ENCODE measurements at places on chromosomes 3 and 15.

GRCh38 chr15:97786741-97787140 is 173.8 kb upstream of the ARRDC4 start:
- no peak for DNase-seq

GRCh38 chr3:39222462-39222861 is 30.1 kb upstream of the XIRP1 start:
- DNase-seq: no peak

GRCh38 chr15:39327005-39327730 is 253.7 kb upstream of the THBS1 start:
- no peak for DNase-seq

GRCh38 chr3:123458255-123458654 is 9.4 kb upstream of the ADCY5 start:
- no peak for DNase-seq

GRCh38 chr3:157844800-157845565 is 261.2 kb downstream of the SHOX2 start:
- DNase-seq: no peak

DNA sequence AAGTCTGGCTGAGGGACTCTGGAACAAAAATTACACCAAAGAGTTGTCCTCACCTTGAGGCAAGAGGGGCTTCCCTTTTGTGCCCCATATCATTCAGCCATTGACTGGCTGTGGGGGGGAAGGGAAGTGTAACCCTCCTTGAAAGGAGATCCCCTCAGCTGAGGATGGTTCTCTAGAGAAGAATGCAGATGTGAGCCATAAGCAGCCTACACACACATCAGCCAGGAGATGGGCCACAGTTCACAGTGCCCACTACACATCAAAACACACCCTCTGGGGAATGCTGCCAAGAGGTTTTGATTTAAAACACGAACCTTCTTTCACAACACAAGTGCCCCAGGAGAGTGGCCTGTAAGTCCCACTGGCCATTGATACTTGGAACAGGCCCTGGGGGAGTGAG is 231.2 kb upstream of the CTDSPL start:
- DNase-seq: no peak

DNA sequence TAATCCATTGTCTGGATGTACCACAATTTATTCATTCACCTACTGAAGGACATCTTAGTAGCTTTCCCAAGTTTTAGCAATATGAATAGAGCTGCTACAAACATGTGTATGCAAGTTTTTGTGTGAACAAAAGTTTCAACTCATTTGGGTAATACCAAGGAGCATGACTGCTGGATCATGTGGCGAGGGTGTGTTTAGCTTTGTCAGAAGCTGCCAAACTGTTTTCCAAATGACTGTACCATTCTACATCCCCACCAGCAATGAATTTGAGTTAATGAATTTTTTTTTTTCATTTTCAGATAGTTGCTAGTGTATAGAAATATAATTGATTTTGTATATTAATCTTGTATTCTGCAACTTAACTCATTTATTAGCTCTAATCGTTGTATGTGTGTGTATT is 20.0 kb upstream of the ELP6 start:
- no peak for DNase-seq

- no peak for DNase-seq
These were observed 5.7 kb downstream of the PLEKHO2 start for GRCh38 chr15:64847448-64847847.

DNA sequence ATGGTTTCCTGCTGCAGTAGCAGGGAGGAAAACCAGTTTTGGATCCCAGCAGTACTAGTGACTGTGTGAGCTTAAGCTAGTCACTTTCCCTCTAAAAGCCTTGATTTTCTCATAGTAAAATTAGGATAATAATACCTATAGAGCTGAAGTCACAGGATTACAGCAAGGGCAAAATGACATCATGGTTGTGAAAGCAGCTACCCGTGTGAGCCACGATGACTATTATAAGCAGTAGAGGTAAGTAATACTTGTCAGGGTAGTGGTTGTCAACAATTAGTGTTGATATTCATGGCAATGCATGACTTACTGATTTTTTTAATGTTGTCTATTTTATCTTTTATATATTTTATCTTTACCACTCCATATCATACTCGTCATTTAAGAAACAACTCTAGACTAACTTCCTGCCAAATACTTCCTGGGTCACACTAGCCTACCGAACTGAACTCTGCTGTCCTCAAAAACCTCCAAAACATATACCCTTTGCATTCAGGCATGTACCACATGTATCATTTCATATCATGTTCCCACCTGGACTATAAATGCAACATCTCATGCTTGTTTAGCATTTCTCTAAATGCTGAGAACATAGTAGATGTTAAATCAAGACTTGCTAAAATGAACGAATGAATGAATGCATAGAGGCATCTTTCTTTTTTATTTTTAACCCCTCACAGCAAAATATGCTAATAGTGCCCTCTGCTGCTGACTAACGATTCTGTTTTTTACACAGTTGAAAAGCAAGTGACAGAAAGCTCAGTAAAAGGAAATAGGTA is 172.6 kb downstream of the P3H2 start:
- no peak for DNase-seq

Data from DMS 273 treated with DMSO at 0.1 percent for 48 hours (cell line).